ENCODE measurements at places on chromosomes 6 and 20.
A peak's percentile ranks its signal among the peaks of the same experiment; 100 is the strongest.

GRCh38 chr20:18103497-18103896 lies 34.2 kb upstream of the KAT14 start:
- peak; percentile 8 for DNase-seq

GRCh38 chr6:37691904-37692806 lies 5.5 kb downstream of the MDGA1 start:
- peak; percentile 69 for DNase-seq

GRCh38 chr6:7106752-7107577 lies 796 bp upstream of the RREB1 start:
- DNase-seq = no peak

GRCh38 chr6:24489881-24490280 lies 503 bp upstream of the GPLD1 start:
- DNase-seq = no peak
